ENCODE measurements at places on chromosomes 6 and 20.

DNA sequence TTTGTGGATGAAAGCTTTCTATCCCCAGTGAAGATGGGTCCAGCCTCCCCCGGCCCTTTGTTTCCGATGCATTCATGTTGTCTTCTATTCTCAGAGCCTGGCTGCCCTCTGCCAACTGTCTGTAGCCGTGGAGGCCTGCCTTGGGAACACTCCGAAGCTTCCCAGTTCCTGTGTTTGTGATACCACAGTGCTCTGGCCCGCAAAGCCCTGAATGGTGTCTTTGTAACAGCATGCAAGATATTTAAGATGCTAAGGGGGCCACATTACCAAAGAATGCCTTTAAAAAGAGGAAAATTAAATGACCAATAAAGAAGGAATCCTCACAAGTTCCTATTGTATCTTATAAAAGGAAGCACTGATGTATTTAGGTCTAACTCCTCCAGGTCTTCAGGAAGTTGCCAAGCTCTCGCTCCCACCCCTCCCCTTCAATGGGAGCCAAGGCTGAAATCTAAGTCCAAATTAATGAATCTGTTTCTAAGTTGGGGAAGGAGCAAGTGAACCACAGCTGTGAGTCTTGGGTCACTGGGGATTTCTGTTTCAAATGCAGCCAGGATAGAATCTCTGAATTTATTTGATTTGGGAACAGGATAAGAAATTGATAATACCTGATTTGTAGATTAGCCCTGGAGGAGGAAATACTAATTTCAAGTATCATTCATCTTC is 596.1 kb downstream of the QKI start:
- DNase-seq, result no peak

DNA sequence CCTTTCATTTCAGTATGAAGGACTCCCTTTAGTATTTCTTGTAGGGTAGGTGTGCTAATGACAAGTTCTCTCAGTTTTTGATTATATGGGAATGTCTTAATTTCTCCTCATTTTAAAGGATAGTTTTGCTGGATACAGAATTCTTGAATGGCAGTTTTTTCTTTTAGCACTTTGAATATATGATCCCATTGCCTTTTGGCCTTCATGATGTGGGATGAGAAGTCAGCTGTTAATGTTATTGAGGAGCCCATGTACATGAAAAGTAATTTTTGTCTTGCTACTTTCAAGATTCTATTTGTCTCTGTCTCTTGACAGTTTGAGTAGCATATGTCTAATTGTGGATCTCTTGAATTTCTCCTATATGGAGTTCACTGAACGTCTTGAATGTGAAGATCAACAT is 30.9 kb downstream of the RSPH3 start:
- DNase-seq, result peak; percentile 9

- DNase-seq, result peak; percentile 10
Observed at GRCh38 chr6:96194675-96195074, 178.9 kb downstream of the FUT9 start.

DNA sequence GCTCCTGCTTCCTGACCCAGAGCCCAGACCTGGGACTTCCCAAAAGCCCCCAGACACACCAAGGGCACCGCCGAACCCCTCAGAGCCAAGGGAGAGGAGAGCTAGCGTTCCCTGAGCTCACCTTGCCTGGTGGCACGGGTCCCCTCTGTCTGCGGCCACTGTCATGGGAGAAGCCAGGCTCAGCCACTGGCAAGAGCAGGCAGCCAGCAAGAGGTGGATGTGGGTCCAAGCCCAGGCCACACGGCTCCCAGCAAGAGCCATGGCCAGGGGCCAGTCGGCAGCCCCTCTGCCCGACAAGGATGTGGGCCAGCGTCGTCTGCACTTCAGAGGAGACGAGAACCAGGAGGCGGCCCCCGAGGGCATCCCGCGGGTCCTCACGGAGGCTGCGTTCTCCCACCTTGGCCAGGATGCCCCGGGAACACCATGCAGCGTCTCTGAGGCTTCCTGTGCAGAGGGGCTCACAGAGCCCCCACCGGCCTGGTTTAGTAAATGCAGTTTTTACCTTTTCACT is 2.2 kb upstream of the PPDPF start:
- DNase-seq, result peak; percentile 57

- DNase-seq, result no peak
Observed at GRCh38 chr20:56460459-56460858, 8.0 kb upstream of the RTF2 start.

GRCh38 chr6:158213925-158214674 is 46.0 kb downstream of the GTF2H5 start:
- peak; percentile 79 for DNase-seq

DNA sequence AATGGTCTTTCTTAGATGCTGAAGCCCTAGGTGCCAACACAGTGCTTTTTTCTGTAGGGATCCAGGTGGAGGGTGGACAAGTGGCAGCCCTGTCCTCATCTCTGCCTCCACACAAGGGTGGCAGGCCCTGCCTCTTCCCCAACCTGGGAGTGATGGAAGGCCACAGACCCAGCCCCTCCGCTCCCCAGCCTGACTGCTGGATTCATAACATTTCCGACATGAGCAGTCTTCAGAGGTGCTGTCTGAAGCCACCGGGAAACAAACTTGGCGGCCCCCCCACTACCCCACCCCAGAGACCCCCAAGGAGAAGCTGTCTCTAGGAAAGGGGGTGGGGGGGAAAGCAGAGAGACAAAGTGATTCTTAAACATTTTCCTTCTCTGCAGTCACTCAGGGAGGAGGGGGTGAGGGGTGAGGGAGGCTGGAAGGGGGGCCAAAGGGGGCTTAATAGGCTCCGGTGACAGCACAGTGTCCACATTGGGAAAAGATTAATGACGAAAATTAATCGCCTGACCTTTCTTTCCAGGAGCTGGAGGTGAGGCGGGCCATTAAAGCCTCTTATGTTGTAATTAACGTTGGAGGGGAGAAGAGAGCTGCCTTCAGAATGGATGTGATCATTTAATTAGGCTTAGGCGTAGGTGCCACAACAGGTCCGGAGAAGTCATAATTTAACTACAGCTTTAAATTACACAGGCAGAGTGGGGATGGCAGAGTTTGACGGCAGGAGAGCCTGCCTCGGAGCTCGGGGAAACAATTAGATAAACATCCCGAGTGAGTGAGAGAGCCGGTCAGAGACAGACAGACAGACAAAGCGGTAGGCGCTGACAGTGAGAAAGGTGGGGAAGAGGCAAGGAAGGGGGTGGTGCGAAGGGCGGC is 76.8 kb upstream of the FOXP4 start:
- DNase-seq, result no peak

GRCh38 chr6:6577735-6578134 is 10.8 kb upstream of the LY86 start:
- DNase-seq, result no peak

DNA sequence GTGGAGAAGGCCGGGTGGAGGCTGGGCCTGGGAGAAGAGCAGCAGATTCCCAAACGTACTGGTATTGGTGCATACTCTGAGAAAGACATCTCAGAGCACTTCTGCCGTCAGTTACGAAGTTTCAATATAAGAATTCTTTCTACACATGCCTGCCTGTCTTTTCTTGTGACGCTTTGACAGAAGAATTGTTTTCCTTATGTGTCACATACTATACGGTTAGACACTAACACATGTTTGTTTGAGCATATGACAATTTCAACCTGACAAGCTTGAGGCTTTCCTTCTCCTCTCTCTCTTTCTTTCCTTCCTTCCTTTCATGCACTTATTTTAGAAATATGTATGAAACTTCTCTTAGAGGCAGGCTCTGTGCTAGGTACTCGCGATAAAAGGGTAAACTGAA is 360.0 kb downstream of the QKI start:
- no peak for DNase-seq

- DNase-seq, result peak; percentile 57
Observed at GRCh38 chr6:3409699-3410384, 47.0 kb downstream of the SLC22A23 start.

DNA sequence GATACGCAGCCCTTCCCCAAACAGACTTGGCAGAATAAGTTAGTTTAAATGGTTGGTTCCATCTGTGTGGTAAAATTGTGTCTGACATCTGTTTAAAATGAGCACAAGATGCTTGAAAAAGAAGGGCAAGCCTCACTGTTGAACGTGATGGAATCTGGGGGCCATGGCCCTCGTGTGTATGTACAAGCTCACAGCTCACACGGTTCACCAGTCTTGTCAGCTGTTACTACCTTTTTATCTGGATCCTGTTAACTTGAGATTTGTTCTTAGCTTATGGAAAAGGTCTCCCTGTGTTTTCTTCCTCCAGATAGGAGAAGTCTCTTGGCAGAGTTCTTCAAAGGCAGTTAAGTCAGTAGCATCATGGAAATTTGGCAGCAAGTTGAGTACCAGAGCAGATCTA is 270.6 kb downstream of the KHDC1L start:
- DNase-seq, result no peak

DNA sequence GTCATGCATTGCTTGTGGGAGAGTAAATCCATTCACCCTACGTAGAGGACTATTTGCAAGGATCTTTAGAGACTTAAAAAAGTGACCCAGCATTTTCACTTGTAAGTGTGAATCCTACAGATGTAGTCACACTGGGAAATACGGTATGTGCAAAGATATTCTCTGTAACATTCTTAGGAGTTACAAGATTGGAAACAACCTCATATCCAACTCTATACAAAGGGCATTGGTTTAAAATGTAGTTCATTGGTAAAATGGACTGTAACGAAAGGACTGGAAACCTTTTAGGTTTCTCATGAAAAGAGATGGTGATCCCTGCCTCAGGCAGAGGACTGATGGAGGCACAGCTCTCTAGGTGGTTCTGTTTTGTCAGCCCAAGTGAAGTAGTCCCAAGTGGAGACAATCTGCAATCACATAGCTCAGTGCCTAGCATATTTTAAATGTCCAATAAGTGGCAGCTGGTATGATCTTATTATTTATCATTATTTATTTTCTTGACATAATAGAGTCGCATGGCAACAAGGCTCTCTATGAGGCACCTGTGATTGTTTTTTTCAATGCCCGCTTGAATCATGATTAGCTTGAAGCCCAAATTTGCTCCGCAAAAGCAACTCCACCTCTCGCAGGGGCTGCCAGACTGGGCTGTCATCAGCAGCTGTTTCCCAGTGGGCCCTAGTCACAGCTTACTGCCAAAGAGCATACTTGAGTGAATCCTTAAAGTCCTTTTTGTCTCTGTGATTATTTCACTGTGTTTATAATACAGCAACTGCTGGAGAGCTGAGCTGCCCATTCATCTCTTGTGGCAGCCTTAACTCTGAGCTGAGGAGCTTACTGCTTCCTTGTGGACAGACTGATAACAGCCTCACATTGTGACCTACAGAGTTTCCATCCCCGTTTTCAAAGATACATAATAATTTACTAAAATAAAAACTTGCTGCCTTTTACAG is 19.8 kb upstream of the ENPP1 start:
- peak; percentile 32 for DNase-seq

- peak; percentile 67 for DNase-seq
Observed at GRCh38 chr6:152124429-152125074, 317.1 kb downstream of the ESR1 start.

GRCh38 chr6:31158863-31159855 is 770 bp downstream of the TCF19 start:
- DNase-seq, result peak; percentile 72

DNA sequence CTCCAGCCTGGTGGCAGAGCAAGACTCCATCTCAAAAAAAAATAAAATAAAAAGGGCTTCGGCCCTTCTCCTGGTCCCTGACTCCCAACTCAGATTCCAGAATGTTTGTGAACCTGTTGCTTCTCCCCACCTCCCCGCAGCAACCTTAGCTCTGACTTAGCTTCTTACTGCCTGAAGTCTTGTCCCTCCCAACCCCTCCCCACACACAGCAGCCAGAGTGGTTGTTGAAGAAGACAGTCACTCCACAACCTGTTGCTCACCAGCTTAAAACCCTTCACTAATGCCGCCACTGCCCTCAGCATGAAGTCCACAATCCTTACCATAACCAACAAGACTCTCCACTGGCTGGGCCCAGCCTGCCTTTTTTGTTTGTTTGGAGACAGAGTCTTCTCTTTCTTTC is 6.5 kb upstream of the PTPRT start:
- no peak for DNase-seq

- DNase-seq, result peak; percentile 69
Observed at GRCh38 chr6:15308435-15309213, 62.8 kb downstream of the JARID2 start.

DNA sequence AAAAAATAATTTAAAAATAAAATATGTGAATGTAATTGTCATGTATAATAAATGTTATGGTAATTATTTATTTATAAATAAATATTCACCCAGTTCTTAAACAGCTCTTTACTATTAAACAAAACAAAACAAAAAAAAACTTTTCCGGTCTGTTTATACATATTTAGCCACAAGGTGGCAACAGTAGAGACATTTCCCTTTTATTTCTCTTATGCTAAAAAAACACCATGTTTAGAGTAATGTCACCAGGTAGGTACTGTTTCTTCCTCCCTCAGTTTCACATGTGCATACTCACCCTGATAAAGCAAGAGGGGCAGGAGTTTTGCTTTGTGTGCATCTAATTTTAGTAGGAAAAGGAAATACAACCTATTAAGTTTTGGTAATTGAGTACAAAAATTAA is 610.4 kb upstream of the IMPG1 start:
- DNase-seq, result peak; percentile 15

GRCh38 chr6:34090529-34090928 is 55.4 kb downstream of the GRM4 start:
- DNase-seq, result no peak

GRCh38 chr6:144689503-144690040 is 404.4 kb downstream of the UTRN start:
- DNase-seq, result no peak

GRCh38 chr20:32501709-32502108 is 83.4 kb downstream of the NOL4L start:
- no peak for DNase-seq

DNA sequence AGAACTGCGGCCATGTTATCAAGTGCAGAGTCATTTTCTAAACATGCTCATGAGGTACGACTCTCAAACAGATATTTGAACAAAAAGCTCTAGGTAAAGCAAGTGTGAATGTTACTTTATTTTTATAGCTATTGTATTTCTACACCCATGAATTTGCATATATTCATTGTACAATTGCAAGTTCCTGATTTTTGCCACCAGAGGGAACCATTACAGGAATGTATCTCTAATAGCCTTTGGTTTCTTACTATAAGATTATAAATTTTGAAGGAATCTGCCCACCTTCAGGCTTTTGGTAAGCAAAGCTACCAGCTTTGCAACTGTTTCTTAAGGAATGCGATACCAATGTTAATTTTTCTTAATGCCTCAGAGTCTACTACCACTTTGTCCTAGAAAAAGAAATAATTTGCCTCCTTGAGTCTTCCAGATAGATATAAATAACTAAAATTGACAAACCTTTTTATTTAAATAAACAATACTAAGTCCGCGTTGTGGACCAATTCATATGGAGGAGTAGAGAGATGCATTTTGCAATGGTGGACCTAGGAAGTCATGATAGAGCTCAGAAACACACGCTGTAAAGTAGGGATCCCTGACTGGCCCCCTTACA is 125.4 kb upstream of the SAMD5 start:
- DNase-seq, result peak; percentile 47

GRCh38 chr6:47290124-47290834 is 19.4 kb downstream of the TNFRSF21 start:
- no peak for DNase-seq
